AG04449 (cell line): ENCODE measurements at places on chromosomes 7 and 10.

GRCh38 chr7:80428161-80429054 lies 83.5 kb downstream of the GNAT3 start:
- no peak for DNase-seq

- DNase-seq, result no peak
These were observed 18.6 kb upstream of the GATA3 start for GRCh38 chr10:8035641-8036470.

GRCh38 chr7:155418941-155419755 lies 38.8 kb upstream of the EN2 start:
- DNase-seq, result no peak

DNA sequence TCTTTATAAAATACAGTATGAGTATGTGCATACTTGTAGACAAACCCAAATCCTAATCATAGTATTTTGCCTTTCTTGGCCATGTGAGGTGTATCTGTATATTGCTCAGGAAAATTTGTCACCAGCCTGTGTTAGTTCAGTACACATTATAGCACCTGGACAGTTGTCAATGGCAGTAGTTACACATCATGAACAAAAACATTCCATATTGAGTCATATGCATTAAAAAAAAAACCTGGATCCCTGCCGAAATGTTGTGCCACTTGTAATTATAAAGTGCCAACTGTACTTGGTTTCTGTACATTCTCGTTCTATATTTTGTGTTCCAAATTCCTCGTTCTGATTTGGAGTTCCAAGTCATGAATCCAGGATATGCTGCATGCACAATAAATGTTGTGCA lies 410.4 kb downstream of the INHBA start:
- no peak for DNase-seq

DNA sequence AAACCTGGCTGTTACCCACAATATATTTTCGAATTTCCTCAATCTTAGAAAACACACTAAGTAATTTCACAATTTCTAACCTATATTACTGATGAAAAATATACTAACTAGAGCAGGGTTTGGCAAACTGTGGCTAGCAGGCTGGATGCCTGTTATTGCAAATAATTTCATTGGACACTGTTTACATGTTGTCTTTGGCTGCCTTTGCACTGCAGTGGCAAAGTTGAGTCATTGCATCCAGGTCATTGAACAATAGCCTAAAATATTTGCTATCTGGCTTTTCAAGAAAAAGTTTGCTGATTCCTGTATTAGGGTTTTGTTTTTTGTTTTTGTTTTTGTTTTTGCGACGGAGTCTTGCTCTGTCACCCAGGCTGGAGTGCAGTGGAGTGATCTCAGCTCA lies 47.2 kb downstream of the KIF11 start:
- DNase-seq, result peak; percentile 3

GRCh38 chr10:98135222-98135899 lies 904 bp downstream of the R3HCC1L start:
- DNase-seq, result no peak

- no peak for DNase-seq
These were observed 93.8 kb downstream of the PTPRE start for GRCh38 chr10:128000471-128001362.

DNA sequence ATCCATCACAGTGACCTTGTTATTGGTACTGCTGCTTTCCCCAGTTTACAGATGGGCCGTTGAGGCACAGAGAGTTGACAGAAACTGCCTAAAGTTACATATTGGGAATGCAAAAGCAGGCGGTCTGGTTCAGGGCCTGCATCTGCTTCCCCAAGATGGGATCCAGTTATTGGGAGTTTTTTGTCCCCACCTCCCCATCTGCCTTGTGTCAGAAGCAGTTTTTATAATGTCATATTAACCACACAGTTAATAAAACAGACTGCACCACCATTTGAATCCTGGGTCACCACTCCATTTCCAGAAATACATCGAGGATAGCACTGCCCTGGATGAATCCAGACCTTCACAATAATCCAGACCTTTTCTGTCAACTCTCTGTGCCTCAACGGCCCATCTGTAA lies 67.9 kb downstream of the CELF2 start:
- DNase-seq, result no peak

DNA sequence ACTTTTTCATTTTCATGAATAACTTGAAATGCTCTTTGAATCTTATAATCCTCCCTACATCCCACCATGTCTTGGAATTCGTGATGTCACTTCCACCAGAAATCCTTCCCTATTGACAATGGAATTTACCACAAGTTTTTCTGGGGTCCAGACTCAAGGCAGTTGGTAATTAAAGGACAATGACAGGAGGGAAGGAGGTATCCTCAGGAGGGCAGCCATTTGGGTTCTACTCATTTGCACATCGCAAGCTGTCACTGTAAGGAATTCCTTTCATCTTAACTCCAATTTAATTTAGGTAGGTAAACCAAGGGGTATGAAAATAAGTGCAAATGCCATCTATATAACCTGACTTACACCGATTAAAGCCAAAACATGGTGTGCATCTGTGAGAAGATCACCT lies 21.9 kb downstream of the LRRC17 start:
- DNase-seq, result no peak

- DNase-seq, result no peak
These were observed 33.4 kb upstream of the PFKP start for GRCh38 chr10:3033925-3034324.

- DNase-seq, result no peak
These were observed 22.4 kb upstream of the KLF6 start for GRCh38 chr10:3807211-3807927.

GRCh38 chr10:154348-154747 lies 19.1 kb downstream of the ZMYND11 start:
- DNase-seq, result no peak

DNA sequence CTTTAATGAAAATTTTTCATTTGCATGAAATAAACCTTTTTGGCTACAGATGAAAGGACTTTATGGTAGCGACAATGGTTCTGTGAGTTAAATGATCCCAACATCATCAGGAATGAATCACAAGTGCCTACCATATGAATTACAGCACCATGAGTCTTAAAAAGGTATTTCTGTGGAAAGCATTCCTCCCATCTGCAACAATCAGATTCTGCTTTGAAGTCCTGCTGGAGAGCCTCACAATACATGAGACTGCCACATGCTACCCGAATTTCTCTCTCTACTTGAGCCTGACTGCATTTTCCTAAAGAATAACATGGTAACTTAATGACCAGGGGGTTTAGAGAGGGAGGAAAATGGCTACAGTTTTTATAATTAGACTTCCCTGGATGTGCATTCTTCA lies 190.3 kb downstream of the TWIST1 start:
- peak; percentile 31 for DNase-seq

DNA sequence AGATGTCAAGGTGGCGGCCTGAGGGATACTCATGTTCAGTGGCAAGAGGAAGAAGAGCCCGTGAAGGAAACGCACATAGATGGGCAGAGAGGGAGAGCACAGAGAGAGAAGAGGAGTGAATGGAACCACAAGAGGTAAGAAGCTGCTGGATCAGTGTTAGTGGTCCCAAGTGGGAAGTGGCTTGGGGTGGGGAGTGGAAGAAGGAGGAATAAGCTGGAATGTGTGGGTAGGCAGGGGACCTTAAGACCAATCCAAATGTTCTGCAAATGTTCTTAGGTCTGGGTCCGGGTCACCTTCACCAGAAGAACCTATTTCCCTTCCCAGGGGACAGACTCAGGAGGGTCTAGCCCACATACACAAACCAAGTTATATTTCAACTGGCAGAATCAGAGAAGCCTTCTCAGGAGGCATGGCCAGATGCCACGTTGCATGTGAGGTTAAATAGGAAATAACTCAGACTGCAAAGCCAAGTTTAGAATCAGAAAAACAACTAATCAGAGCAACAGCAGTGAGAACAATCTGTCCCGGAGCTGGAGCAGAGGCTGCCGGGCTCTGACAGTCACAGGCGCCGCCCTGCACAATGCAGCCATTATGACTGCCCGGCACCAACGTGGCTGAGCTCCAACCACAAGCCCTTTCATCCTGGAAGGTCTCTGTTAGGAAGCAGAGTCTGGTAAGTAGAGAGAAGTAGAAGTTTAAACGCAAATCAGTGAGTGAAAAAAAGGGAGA lies 78.6 kb upstream of the ARMC3 start:
- DNase-seq, result no peak

GRCh38 chr10:82850191-82850590 lies 975.2 kb downstream of the NRG3 start:
- no peak for DNase-seq

DNA sequence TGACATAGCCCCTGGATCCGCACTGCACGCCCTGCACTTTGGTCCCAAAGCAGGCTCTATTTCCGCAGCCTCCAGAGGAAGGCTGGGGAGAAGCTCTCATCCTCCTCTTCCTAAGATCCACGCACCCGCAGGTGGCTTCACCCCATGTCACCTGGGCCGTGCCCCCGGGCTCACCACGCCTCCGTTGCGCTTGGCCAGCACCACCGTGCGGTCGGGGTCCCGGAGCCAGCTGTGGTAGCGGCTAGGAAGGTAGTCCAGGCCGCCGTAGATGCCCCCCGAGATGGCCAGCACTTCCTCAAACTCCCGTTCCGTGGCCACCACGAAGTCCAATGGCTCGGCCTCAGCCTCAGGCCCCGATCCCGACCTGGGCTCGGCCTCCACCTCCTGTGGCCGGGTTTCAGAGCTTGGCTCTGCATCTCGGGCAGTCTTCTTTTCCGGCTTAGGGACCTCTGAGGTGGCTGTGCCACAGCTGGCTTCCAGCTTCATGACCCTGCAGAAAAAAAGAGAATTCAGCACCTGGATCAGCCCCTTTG lies 5.7 kb downstream of the NAT16 start:
- no peak for DNase-seq

DNA sequence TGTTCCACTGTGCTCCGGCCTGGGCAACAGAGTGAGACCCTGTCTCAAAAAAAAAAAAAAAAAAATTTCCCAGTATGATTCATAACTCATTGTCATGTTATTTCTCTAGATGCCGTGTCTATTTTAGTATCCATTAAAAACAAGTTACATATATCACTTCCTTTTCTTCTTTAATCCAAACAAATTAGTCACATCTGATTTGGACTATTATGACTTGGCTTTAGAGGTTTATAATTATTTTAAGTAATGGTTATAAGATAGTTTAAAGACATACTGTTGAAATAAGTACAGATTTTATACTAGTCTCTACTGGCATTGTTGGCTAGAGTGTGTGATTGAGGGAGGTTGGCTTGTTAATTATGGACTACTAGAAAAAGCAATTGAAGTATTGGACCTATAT lies 53.3 kb downstream of the ZMYND11 start:
- DNase-seq, result no peak

- DNase-seq, result no peak
These were observed at the start of gene IKZF1 for GRCh38 chr7:50304129-50304910. Gene IKZF1 (plus strand): TSS chr7:50304716. CDS start chr7:50319062, 14,346 bp downstream.

GRCh38 chr7:105021352-105021751 lies 7.3 kb downstream of the KMT2E start:
- DNase-seq, result no peak

GRCh38 chr7:71145906-71146901 lies 14.3 kb downstream of the GALNT17 start:
- DNase-seq, result no peak

GRCh38 chr7:121178869-121179497 lies 149.8 kb upstream of the WNT16 start:
- no peak for DNase-seq

- no peak for DNase-seq
These were observed 128.7 kb downstream of the ELAPOR2 start for GRCh38 chr7:86930554-86931307.

- DNase-seq, result no peak
These were observed 169.7 kb upstream of the PHYHIPL start for GRCh38 chr10:59006511-59007306.

DNA sequence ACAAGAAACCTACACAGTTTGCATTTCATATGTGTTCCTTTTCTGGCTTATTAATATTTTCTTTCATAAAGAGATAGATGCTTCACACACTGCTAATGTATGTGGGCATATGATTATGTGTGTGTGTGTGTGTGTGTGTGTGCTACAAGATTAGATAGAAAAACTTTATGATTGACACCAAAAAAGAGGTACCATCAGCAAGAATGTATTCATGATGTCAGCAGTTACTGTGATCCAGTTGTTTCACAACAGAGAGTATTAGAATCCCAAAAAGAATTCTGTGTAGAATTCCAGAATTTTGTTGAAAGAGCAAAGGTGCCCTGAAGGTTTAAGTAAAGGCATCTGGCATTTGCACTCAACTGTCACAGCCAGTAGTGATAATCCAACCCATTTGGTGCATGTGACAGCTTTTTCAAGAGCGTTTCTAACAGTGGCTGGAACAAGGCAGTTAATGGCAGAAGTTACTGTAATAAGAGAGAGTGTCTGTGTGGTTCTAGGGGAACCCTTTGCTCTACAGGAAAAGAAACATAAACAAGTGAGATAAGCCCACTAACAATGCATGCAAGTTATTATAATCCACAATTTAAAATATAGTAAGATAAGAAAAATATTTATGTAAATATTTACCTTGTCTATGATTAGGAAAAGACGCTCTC lies 16.6 kb downstream of the RELN start:
- no peak for DNase-seq

DNA sequence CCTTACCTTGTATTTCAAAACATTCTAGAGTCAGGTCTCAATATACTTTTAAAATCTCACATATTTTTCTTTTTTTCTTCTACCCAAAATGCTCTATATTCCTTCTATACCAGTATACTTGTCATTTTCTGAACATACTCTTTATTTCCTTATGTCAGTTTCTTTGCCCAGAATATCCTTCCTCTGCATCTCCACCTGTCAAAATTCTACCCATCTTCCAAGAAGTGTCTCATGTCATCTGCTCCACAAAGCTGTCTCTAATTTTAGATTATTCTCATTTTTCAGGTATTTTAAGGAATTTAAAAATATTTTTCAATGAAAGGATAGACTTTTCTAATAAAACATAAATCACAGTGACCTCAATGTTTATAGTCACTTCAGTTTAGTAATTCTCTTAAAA lies 328.0 kb upstream of the SMIM30 start:
- DNase-seq, result no peak

DNA sequence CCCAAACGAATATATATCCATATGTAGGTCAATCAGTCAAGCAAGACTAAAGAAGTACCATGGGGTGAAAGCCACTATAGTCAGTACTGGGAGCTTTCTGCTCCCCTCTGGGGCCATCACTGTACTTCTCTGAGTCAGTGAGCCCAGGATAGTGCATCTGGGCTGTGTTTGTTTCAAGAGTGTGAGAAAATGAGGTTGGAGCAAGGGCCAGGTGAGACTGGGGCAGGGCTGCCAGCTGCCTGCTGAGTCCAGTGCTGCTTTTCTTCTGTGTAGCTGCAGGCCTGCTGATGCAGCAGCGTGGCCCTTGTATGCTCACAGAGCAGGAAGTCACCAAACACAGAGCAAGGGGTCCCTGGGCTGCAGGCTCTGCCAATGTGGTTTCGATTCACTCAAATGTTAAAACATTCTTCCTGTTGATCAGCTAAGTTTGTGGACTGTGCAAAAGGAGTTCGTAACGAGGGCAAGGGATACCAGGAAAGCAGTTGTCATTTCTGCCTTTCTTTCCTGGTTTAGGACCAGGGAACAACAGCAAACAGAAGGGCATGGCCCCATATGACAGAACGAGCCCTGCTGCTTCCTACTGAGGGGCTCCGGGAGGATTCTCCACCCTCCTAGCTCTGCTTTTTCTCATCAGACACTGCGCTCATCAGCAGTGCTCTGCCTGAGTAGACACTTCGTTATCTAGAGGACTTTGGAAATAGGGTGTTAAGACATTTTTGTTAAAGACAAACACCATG lies 65.4 kb upstream of the TNS3 start:
- no peak for DNase-seq

GRCh38 chr7:16271355-16271915 lies 149.9 kb downstream of the CRPPA start:
- DNase-seq, result no peak

- DNase-seq, result no peak
These were observed 42.4 kb downstream of the PNLIPRP3 start for GRCh38 chr10:116470071-116470470.

- no peak for DNase-seq
These were observed 216.8 kb downstream of the PTEN start for GRCh38 chr10:88080213-88080612.
